ENCODE measurements at places on chromosomes 11 and 22. TPM values are rescaled to one million over a fixed set of nuclear protein-coding genes. Genes with fewer than 3 reads are reported as not detected.

MUC5AC gene
- not detected for total RNA-seq

OR56A1 gene
- not detected for total RNA-seq

OR51I1 gene
- not detected for total RNA-seq

CHRNA10 gene
- 2.0 TPM for total RNA-seq

APOL3 gene
- total RNA-seq = 58.8 TPM

CPT1B gene
- total RNA-seq = 2.5 TPM

OR52E8 gene
- total RNA-seq = not detected

WT1 gene
- total RNA-seq = not detected

GSTT2 gene
- total RNA-seq = not detected

OR4C45 gene
- not detected for total RNA-seq

PHLDA2 gene
- 8.8 TPM for total RNA-seq

CKAP5 gene
- total RNA-seq = 72.6 TPM

Data from vein endothelial cell (primary cell).